ENCODE measurements at places on chromosomes 16 and 17.

DNA sequence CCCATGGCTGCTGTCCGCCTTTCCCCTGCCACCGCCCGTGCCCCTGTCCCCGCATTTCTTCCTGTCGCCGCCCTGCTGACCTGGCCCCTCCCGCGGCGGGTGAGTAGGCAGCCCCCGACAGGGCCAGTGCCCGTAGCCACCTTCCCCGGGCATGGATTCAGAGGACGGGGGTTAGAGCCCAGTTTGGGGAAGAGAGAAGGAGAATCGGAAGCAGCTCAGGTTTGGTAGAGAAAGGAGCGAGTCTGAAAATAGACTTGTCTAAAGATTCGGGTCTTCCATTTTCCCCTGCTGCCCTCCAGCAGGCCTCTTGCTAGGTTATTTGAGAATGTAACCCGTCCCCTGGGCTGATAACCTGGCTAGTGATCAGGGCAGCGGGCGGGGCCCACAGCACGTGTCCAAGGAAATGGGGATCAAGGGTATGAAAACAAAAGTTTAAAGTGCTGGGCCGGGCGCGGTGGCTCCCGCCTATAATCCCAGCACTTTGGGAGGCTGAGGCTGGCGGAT, 7.9 kb upstream of the CLDN9 start:
- DNase-seq = no peak

DNA sequence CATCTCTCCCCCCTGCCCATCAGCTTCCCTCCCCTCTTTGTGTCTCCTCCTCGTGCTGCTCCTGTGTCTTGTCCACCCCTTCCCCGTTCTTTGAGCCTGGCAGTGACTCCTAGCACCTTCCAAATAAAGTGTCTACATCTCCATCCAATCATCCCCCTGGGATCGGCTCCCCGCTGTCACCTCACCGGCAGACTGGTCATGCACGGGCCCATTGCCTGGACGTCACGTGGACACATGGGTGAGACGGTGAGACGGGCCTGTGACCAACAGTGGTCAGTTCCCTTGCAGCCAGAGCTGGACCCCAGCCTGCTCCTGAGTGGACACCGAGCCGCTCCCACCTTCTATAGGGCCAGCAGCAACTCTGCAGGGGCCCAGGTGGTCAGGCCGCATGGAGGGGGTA, 46.4 kb downstream of the COTL1 start:
- DNase-seq = no peak

GRCh38 chr17:74240618-74241205, 27.3 kb downstream of the TTYH2 start:
- DNase-seq = no peak

DNA sequence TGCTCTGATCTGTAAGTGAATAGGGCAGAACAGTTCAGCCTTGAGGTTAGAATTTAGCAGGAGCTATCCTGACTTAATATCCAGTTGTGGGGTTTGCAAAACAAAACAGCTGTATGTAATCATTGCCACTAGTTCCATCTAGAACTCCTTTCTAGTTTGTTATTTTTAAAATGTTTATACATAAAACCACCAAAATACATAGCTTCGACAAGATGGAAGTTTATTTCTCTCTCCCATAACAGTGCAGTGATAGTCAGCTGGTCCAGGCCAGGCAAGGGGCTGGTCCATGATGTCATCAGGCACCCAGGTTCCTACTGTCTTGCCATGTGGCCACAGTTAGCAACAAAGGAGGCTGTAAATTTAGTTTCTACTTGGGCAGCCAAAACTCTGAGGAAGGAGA, 10.5 kb upstream of the PLK1 start:
- no peak for DNase-seq

DNA sequence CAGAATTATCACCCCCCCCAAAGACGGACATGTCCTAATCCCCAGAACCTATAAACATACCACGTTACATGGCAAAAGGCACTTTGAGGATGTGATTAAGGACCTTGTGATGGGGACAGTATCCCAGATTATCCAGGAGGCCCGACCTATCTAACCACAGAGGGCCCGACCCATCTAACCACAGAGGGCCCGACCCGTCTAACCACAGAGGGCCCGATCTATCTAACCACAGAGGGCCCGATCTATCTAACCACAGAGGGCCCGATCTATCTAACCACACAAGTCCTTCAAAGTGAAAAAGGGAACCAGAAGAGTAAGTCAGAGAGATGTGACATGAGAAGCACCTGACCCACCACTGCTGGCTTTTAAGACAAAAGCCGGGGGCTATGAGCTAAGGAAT, 56.8 kb downstream of the ANKFY1 start:
- DNase-seq = no peak

DNA sequence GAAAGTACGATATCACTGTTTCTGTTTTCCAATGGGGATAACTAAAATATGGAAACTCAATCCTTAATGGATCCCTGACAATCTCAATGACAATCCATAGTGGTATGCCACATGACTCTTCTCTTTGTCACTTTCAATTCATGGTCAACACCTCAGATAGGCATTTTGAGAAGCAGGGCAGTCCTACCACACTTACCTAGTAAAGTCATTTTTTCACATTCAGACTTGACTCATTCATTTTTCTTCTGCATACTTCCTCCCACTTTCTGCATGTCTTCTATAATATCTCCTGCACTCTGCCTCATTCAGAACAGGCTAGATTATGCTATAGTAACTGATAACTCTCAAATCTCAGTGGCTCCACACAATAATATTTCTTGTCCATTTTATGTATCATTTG, 117.5 kb downstream of the FTO start:
- peak; percentile 27 for DNase-seq

GRCh38 chr17:63698886-63699637, 863 bp downstream of the LIMD2 start:
- peak; percentile 47 for DNase-seq

GRCh38 chr16:24482681-24483202, 56.6 kb upstream of the RBBP6 start:
- no peak for DNase-seq

DNA sequence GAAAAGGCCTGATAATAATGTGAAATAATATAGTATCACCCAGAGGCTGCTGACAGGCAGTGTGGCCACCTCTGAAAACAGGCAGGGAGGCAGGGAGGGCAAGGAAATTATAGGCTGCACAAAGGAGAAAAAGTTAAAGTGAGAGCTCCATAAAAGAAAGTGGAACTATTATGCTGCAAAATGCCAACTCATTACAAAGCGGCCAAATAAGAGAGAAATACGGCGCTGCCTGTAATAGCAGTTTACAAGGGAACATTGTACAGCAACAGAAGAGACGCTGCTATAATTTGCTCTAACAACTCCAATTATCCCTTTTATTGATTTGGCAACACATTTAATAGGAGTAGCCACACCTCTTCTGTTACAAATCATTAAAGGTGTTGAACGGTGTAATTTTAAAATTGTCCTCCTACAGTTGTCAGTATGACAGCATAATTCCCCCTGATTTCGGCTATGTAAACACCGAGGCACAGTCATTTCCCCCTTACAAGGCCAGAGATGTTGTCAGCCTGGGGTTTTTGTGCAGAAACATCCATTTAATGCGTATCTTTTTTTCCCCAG, 120.3 kb downstream of the MRM1 start:
- no peak for DNase-seq

- peak; percentile 97 for DNase-seq
Measured at GRCh38 chr16:10579965-10580882, at the start of gene EMP2. Gene EMP2, minus strand, starts transcription at chr16:10580598. Its CDS starts 32,981 bp downstream, at chr16:10547617.

DNA sequence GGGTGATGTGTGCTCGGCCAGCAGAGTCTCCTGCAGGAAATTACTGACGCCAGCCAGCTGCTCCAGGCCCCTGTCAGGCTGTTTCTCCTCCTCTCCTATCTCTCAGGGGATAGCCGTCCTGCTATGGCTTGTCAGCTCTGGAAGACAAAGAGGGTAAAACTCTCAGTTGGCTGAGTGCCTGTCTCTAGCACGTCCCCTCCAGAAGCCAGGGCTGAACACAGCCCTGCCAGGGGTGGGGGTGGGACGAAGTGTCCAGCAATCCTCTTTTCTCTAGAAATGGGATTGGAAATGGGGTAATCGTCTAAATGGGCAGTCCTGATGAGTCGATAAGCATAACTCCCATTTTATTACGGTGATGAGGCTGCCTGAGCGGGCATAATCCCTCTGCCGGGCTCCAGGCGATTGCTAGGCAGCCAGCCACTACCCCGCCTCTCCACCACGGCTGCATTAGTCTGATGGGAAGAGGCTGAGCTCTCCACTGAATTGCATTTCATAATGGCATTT, 89.1 kb upstream of the GNAO1 start:
- peak; percentile 24 for DNase-seq

DNA sequence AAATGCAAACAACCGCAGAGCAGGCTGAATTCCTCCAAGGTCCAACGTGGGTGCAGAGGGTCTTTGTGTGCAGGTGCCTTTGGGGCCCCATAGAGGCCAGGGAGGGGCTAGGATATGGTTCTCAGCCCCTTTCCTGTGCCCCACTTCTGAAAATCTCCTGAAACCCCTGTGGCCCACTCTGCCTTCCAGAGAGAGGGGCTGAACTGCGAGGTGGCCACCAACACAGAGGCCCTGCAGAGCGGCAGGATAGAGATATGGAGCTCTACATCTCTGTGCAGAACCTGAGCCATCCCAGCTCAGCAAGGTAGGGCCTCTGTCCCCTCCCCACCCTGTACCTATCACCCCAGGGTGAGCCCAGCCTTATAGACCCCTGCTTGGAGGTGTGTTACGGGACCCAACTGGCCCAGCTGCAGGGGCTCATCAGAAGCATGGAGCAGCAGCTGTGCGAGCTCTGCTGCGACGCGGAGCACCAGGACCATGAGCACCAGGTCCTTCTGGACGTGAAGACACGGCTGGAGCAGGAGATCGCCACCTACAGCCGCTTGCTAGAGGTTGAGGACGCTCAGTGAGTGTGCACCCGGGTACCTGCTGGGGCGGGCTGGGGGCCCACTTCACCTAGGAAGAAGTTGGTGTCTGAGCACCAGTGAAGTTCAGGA, 5.5 kb downstream of the USP6 start:
- DNase-seq = no peak

DNA sequence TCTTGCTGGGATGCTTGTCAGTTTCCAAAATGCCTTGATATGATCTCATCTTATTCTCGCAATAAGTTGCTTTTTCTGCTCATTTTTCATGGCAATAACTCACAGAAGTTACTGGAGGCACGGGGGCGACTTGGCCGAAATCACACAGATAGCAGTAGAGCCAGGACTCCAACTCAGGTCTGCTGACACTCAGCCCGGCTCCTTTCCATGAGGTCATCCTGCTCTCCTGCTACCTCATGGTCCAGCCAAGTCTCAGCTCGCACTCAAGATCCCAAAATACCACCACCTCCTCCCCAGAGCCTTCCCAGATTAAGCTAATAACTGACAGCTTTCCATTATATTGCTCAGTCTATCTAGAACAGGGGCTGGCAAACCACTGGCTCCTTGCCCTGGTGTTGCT, 269.5 kb downstream of the MAP2K4 start:
- DNase-seq = no peak

- DNase-seq = no peak
Measured at GRCh38 chr17:31724026-31724425, 135.0 kb downstream of the COPRS start.

- no peak for DNase-seq
Measured at GRCh38 chr16:11050944-11051343, 106.6 kb downstream of the CLEC16A start.

DNA sequence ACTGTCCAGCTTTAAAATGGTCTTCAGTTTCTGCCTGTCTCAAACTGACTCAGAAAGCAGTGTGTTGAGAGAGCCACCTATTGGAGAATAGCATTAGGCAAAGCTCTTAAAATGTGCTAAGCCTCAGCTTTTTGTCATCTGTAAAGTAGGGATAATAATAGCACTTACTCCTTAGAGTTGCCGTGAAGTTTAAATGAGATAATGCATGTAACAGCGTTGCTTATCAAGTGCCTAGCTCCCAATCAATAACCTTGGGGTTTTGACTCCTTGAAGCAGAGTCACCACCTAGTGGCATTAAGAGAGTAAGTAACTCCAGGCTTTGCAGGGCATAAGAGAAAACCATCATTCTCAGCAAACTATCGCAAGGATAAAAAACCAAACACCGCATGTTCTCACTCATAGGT, 163.3 kb downstream of the HS3ST2 start:
- peak; percentile 10 for DNase-seq

- DNase-seq = peak; percentile 85
Measured at GRCh38 chr16:70553645-70554044, 30.0 kb downstream of the SF3B3 start.

- peak; percentile 65 for DNase-seq
Measured at GRCh38 chr17:7211491-7212273, 8.0 kb downstream of the DLG4 start.

- DNase-seq = no peak
Measured at GRCh38 chr16:28140788-28141618, 70.8 kb downstream of the XPO6 start.

DNA sequence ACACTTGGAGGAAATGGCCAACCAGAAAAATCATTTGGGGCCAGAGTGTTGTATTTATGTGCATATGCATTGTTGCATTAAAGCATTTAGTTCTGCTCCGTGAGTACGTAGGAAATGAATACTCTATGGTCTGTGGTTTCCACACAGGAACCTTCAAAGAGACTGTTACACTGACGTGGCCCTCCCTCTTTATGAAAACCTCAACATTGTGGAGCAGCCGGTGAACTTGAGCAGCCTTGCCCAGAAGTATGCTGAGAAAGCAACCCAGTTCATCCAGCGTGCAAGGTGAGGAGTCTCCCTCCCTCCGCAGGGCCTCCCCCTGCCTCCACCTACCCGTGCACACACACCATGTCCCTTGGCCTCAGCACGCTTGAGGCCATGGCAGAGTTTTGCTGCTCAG, 65.2 kb downstream of the ARSG start:
- DNase-seq = no peak

DNA sequence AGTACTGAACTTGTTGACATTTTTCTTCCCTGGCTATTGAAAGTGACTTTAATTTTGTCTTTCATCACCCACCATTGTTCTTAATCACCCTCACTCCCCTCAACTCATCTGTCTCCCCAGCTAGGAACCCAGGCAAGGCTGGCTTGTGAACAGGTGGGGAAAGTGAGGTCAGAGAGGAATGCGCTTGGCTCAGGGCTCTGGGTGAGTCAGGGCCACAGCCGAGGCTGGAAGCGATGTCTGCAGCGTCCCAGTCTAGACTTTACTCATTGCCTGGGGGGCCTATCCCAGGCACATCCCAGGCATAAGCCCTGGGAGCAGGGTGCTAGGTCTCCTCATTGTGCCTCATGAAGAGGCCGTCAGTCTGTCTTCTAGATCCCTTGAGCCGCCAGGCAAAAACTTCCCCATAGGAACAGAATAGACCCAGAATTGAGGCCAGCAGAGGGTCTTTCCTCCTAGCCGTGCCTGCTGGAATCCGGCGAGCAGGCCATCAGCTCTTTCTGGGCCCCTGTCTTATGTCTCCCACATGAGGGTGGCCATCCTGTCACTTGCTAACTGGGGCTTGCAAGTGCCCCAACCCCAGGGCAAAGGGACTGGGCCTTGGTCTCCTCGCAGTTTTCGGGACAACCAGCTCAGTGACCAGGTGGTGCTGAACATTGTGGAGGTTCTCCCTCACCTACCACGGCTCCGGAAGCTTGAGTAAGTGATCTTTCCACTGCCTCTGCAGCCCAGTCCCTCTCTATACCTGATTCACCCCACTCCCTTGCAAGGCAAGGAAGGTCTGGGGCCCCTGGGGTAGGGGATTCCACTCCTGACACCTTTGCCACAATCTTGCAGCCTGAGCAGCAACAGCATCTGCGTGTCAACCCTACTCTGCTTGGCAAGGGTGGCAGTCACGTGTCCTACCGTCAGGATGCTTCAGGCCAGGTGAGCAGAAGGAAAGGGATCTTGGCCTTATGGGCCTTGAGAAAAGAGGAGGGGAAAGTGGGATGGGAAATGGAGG, 40.1 kb downstream of the NLRC5 start:
- peak; percentile 40 for DNase-seq

Data from GM03348 (cell line).